ENCODE measurements at places on chromosomes 5 and 9.

DNA sequence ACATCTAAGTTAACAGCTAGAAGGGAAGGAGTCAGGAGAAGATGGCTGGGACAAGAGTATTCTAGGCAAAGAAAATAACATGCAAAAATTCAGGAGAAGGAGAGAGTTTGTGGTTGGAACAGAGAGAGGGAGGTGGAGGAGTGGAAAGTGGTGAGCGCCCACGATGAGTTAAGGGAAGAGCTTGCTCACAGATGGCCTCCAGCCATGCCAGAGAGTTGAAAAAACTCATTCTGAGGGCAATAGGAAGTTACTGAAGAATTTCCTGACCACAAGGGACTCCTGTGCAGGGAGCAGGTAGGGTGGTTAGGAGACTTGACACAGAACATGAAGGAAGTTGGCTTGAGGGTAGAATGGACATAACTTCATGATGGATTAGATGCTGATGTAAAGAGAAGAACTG, 159.7 kb downstream of the DOCK2 start:
- no peaks in the 10 kb centered on the region for H3K36me3 ChIP-seq
- no peak overlapping the region for H3K27ac ChIP-seq
- no peak for ATAC-seq

- ATAC-seq = no peak
- peaks cover 5% of the 10 kb centered on the region for H3K4me1 ChIP-seq
- H3K36me3 ChIP-seq = no peaks in the 10 kb centered on the region
- no peak overlapping the region for H3K4me3 ChIP-seq
Observed at GRCh38 chr5:73793911-73794310, 167.9 kb downstream of the ARHGEF28 start.

GRCh38 chr5:77029376-77029885, 773 bp upstream of the AGGF1 start:
- H3K4me3 ChIP-seq = peak overlapping the region; percentile 90
- H3K36me3 ChIP-seq = peaks cover under 1% of the 10 kb centered on the region
- H3K27ac ChIP-seq = peak overlapping the region; percentile 91
- no peak for ATAC-seq
- peaks cover 9% of the 10 kb centered on the region for H3K4me1 ChIP-seq
- H3K27me3 ChIP-seq = no peaks in the 10 kb centered on the region

- H3K27me3 ChIP-seq = no peaks in the 10 kb centered on the region
- H3K4me1 ChIP-seq = no peaks in the 10 kb centered on the region
- no peak overlapping the region for H3K4me3 ChIP-seq
Observed at GRCh38 chr9:110604171-110604601, 24.6 kb upstream of the SVEP1 start.

GRCh38 chr5:96634881-96635280, 27.3 kb upstream of the CAST start:
- no peaks in the 10 kb centered on the region for H3K36me3 ChIP-seq
- no peak overlapping the region for H3K4me3 ChIP-seq
- H3K27me3 ChIP-seq = no peaks in the 10 kb centered on the region
- no peaks in the 10 kb centered on the region for H3K4me1 ChIP-seq
- H3K27ac ChIP-seq = no peak overlapping the region

- ATAC-seq = no peak
- no peak overlapping the region for H3K27ac ChIP-seq
- no peaks in the 10 kb centered on the region for H3K4me1 ChIP-seq
- H3K27me3 ChIP-seq = no peaks in the 10 kb centered on the region
- H3K36me3 ChIP-seq = no peaks in the 10 kb centered on the region
Observed at GRCh38 chr5:105167092-105167491, 1604.5 kb upstream of the NUDT12 start.

GRCh38 chr9:86602715-86603114, 248.5 kb upstream of the TUT7 start:
- H3K4me3 ChIP-seq = no peak overlapping the region
- peaks cover 34% of the 10 kb centered on the region for H3K4me1 ChIP-seq
- no peaks in the 10 kb centered on the region for H3K36me3 ChIP-seq

DNA sequence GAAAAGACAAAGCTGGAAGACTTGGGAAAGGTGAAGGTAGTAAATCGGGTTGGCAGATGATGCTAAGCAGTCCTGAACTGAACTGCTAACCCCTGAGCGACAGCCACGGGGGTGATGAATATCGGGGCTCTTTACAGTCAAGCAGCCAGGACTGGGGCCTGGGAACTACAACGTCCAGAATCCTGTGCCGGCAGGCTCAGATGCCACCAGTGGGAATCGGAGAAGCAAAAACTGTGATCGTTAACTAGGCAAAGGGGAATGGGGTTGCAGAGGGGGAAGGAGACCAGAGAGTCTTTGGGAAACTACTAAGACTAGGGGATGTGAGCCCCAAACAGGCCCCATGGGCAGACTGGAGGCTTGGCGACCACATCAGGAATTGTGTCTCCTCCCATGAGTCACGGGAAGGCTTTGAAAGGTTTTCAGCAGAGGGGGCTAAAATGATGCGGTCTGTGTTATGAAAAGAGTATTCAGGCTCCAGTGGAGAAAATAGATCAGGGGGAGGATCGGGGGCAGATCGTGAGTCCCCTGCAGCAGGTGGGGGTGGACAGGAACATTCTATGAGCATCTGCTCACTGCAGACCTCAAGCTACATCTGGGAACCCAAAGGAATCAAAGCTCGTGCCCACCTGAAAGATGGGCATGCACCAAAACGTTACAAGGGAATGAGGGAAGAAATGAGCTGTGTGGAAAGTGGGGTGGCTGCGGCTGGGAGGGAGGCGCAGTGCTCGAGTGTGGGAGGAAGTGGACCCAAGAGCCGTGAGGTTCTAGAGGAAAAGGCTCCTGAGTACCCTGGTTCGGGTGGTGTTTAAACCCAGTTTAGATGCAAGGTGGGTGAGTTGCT, 53.8 kb downstream of the HRH2 start:
- peaks cover 32% of the 10 kb centered on the region for H3K27me3 ChIP-seq
- no peaks in the 10 kb centered on the region for H3K4me1 ChIP-seq
- ATAC-seq = no peak
- H3K4me3 ChIP-seq = no peak overlapping the region

DNA sequence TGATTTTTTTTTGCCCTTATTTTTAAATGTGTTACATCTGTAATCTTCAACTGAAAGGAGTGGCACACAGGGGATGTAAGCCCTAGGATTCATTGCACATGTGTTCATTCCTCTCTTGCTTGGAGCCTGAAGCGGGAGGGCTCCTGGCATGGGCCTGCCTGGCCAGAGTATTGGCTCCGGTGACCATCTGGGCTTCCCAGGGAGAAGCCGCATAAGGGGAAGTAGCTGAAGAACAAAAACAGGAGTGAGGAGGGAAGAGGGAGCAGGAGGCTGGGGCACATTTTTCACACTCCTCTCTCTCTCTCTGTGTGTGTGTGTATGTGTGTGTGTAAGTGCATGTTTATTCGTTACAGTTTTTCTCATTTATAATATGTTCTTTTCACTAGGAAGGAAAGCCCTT, 269.9 kb downstream of the PRR16 start:
- H3K4me1 ChIP-seq = no peaks in the 10 kb centered on the region
- H3K27me3 ChIP-seq = no peaks in the 10 kb centered on the region
- no peak for ATAC-seq
- no peaks in the 10 kb centered on the region for H3K36me3 ChIP-seq

- no peak overlapping the region for H3K4me3 ChIP-seq
- no peaks in the 10 kb centered on the region for H3K36me3 ChIP-seq
- H3K27ac ChIP-seq = peak overlapping the region; percentile 76
- peaks cover 23% of the 10 kb centered on the region for H3K4me1 ChIP-seq
- H3K27me3 ChIP-seq = no peaks in the 10 kb centered on the region
Observed at GRCh38 chr5:150658699-150659265, 2.3 kb upstream of the MYOZ3 start.

DNA sequence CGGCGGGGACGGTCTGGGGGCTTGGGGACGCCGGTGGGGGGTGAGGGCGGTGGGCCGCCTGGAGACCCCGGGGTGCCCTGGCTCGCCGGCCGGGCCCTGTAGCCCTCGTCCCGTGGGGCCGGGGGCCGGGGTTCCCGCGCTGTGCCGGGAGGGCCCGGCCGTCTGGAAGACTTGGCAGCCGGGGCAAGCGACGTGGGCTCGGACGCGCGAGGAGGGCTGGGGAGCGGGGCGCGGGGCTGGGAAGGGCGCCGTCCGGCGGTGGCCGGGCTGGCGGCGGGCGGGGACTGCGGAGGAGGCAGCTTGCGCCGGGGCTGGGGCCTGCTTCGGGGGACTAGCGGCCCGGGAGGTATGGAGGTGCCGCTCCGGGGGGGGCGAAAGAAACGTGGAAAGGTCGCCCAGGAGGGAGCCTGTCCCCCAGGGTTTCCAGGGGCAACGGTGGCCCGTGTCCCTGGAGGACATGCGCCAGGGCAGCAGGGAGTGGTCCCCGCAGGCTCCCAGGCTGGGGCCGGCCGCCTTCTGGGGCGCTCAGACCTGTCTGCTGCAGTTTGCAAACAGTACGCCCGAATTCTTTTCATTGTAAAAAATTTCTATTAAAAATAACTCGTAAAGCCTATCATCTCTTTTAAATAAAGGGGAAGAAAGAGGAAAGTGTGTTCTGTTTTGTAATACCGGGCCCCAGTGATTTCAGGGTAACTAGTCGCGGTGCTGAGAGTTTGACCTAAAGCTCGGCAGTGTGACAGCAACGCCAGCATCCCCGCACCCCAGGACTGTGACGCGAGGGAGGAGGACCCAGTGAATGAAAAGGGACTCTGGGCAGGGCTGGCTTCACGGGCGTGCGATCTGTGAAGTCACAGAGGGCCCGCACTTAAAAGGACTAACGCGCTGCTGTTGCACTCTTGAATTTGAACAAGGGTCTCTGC, 752 bp upstream of the ANKH start:
- ATAC-seq = peak; percentile 64
- H3K4me1 ChIP-seq = no peaks in the 10 kb centered on the region
- peak overlapping the region; percentile 88 for H3K4me3 ChIP-seq
- H3K27me3 ChIP-seq = no peaks in the 10 kb centered on the region
- no peaks in the 10 kb centered on the region for H3K36me3 ChIP-seq

GRCh38 chr9:22097707-22098106, 88.6 kb upstream of the CDKN2B start:
- H3K36me3 ChIP-seq = no peaks in the 10 kb centered on the region
- no peak for ATAC-seq
- no peaks in the 10 kb centered on the region for H3K27me3 ChIP-seq
- H3K27ac ChIP-seq = no peak overlapping the region

DNA sequence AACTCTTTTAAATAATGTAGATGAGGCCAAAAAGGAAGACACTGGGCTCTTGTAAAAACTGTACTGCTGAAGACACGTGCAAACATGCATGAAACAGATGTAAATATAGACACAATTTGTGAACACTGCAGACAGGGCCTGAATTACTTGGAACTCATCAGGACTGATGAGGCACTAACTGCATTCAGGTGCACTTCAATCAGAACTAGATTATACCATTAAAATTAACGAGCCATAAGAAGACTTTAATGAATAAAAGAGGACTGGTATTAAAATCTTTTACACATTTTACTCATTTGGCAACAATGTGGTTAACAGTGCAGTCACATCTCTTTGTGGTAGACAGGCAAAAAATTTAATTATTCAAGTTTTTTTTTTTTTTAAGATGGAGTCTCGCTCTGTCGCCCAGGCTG, 13.4 kb upstream of the ZCCHC9 start:
- no peaks in the 10 kb centered on the region for H3K4me1 ChIP-seq
- H3K36me3 ChIP-seq = no peaks in the 10 kb centered on the region
- no peak for ATAC-seq
- H3K27me3 ChIP-seq = no peaks in the 10 kb centered on the region
- H3K4me3 ChIP-seq = no peak overlapping the region

GRCh38 chr9:71819115-71819739, 50.9 kb upstream of the CEMIP2 start:
- H3K4me3 ChIP-seq = no peak overlapping the region
- H3K4me1 ChIP-seq = no peaks in the 10 kb centered on the region
- no peaks in the 10 kb centered on the region for H3K27me3 ChIP-seq
- no peak overlapping the region for H3K27ac ChIP-seq
- ATAC-seq = no peak
- H3K36me3 ChIP-seq = no peaks in the 10 kb centered on the region

DNA sequence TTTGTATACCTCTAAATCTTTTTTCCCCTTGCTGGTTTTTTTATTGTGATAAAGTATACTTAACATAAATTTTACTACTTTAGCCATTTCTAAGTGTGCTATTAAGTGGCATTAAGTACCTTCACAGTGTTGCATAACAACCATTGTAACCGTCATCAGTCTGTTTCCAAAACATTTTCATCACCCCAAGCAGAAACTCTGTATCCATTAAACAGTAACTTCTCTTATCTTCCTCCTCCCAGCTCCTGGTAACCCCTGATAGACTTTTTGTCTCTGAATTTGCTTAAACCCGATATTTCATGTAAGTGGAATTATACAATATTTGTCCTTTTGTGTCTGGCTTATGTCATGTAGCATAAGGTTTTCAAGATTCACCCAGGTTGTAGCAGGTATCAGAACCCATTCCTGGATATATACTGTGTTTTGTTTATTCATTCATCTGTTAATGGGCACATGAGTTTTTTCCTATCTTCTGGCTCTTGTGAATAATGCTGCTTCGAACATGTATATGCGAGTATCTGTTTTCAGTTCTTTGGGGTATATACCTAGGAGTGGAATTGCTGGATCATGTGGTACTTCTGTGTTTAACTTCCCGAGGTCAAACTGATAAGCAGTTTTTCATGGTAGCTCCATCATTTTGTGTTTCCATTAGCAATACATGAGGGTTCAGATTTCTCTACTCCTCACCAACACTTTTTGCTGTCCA, 66.4 kb downstream of the EHMT1 start:
- H3K27me3 ChIP-seq = no peaks in the 10 kb centered on the region
- H3K4me1 ChIP-seq = no peaks in the 10 kb centered on the region
- H3K27ac ChIP-seq = no peak overlapping the region
- no peaks in the 10 kb centered on the region for H3K36me3 ChIP-seq
- no peak for ATAC-seq
- no peak overlapping the region for H3K4me3 ChIP-seq

GRCh38 chr9:120901755-120902568, 24.6 kb downstream of the TRAF1 start:
- peaks cover 9% of the 10 kb centered on the region for H3K4me1 ChIP-seq
- H3K4me3 ChIP-seq = no peak overlapping the region
- H3K27me3 ChIP-seq = no peaks in the 10 kb centered on the region
- ATAC-seq = no peak

- H3K36me3 ChIP-seq = no peaks in the 10 kb centered on the region
- H3K27ac ChIP-seq = no peak overlapping the region
- no peak for ATAC-seq
- H3K4me3 ChIP-seq = no peak overlapping the region
Observed at GRCh38 chr9:119961774-119962424, 592.7 kb upstream of the BRINP1 start.

DNA sequence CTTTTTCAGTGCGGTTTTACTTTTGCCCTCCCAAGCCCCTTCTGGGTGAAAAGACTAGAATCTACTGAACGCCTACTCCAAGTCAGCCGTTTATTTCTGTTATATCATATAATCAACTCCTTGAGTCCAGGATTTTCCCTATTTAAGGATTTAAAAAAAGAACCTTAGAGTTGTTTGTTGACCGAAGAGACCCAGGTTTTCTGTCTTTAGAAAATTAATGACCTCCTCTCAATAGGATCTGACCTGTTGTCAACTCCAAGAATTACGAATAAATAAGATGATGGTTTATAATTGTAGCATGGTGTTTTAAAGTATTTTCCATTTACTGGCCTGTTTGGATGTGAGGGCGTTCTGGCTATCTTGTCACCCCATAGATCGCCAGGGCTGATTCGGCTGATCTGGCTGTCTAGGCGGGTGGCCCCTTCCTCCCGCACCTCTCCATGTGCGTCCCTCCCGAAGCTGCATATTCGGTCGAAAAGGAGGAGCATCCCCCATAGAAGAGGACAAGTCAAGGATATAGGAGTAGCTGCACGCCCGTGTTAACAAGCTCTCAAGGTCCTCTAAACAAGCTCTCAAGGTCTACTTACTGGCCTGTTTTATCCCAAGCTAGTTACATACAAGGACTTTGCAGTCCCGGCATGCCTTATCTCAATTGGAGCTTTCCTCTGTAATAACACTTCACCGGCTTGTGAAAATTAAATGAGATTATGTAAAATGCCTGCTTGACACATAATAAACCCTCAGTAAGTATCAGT, 1.1 kb upstream of the UBAP2 start:
- H3K4me1 ChIP-seq = peaks cover 7% of the 10 kb centered on the region
- H3K36me3 ChIP-seq = no peaks in the 10 kb centered on the region
- peak overlapping the region; percentile 91 for H3K27ac ChIP-seq
- H3K4me3 ChIP-seq = peak overlapping the region; percentile 97
- ATAC-seq = no peak
